ENCODE measurements at places on chromosomes 5 and 9. TPM values are rescaled to one million over a fixed set of nuclear protein-coding genes. Genes with fewer than 3 reads are reported as not detected.

- H3K4me3 ChIP-seq, result no peak overlapping the region
- no peaks in the 10 kb centered on the region for H3K27me3 ChIP-seq
- DNase-seq, result no peak
- H3K27ac ChIP-seq, result no peak overlapping the region
- H3K36me3 ChIP-seq, result no peaks in the 10 kb centered on the region
- no peaks in the 10 kb centered on the region for H3K4me1 ChIP-seq
These were observed 109.1 kb downstream of the CDH10 start for GRCh38 chr5:24535646-24536045.

DNA sequence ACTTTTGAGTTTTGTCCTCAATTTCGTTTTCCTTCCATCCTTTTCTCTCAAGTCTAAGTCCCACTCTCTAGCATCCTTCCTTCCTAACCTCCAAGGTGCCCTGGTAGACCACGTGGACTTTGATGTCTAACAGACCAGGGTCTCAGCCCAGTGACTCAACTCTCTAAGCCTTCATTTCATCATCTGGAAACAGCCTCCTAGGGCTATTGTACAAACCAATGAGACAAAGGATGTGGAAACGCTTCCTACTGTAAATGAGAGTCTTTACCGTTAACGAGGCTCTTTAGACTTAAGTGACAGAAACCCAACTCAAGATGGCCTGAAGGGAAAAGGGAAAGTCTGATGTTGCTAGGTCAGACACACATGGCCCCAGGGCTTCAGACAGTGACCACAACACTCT, 49.2 kb upstream of the CPLX2 start:
- H3K27me3 ChIP-seq, result no peaks in the 10 kb centered on the region
- H3K36me3 ChIP-seq, result no peaks in the 10 kb centered on the region
- H3K4me3 ChIP-seq, result no peak overlapping the region

GRCh38 chr5:7576023-7576715, 180.2 kb downstream of the ADCY2 start:
- DNase-seq, result no peak
- H3K4me1 ChIP-seq, result no peaks in the 10 kb centered on the region
- no peaks in the 10 kb centered on the region for H3K36me3 ChIP-seq
- no peaks in the 10 kb centered on the region for H3K27me3 ChIP-seq
- H3K4me3 ChIP-seq, result no peak overlapping the region

The SLC4A9 gene
- total RNA-seq, result 1.1 TPM

The TEK gene
- total RNA-seq, result 4.9 TPM

DNA sequence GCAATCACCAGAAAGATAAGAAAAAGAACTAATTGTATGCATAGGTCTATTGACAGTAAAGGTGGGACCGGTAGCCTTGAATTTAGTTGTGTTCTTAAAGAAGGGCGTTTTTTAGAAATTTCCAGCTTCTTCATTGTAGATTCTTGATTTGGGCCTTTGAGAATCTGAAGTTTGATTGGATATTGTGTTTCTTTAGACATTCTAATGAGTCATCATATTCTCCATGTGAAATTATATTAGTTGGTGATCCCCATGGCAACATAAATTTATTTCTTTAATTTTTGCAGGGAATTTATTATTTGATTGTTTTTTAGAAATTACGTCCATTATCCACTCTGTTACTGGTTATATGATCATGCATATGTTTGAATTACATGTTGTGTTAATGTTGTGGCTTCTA, 63.6 kb downstream of the MAN2A1 start:
- no peak overlapping the region for H3K27ac ChIP-seq
- peaks cover 22% of the 10 kb centered on the region for H3K36me3 ChIP-seq
- no peaks in the 10 kb centered on the region for H3K4me1 ChIP-seq

GRCh38 chr9:29176786-29177185, 1603.5 kb upstream of the C9orf72 start:
- no peak overlapping the region for H3K4me3 ChIP-seq
- no peak for DNase-seq
- no peaks in the 10 kb centered on the region for H3K4me1 ChIP-seq
- H3K27ac ChIP-seq, result no peak overlapping the region
- no peaks in the 10 kb centered on the region for H3K27me3 ChIP-seq

The ANKRD31 gene
- 0.14 TPM for total RNA-seq

The LIFR gene
- total RNA-seq, result 54.2 TPM

The SV2C gene
- not detected for total RNA-seq

DNA sequence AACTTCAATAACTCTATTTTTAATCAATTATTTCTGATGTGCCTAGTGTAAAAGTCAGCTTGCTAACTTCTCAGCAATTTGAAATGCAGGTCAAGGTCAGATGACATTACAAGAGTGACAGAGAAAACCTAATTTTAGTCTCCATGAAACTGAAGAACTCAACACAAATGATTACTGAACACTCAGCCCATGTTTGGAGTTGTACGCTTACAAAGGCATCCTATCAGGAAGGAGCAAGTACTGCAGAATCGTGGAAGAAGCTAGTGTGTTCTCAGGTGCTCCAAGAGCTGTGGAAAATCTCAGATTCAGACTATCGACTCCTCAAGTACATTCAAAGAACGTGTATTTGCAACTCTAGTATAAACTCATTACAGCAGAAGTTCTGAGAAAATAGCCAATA, 526.7 kb downstream of the PDE4D start:
- DNase-seq, result no peak
- H3K27ac ChIP-seq, result no peak overlapping the region
- no peaks in the 10 kb centered on the region for H3K36me3 ChIP-seq

- H3K27me3 ChIP-seq, result no peaks in the 10 kb centered on the region
- H3K4me1 ChIP-seq, result no peaks in the 10 kb centered on the region
- H3K36me3 ChIP-seq, result no peaks in the 10 kb centered on the region
- DNase-seq, result no peak
These were observed 29.8 kb upstream of the GZMA start for GRCh38 chr5:55072666-55073065.

- no peaks in the 10 kb centered on the region for H3K27me3 ChIP-seq
- no peak for DNase-seq
- H3K4me1 ChIP-seq, result peaks cover 13% of the 10 kb centered on the region
- no peak overlapping the region for H3K4me3 ChIP-seq
These were observed 97.5 kb downstream of the MARCHF11 start for GRCh38 chr5:16082053-16082452.

- no peak overlapping the region for H3K4me3 ChIP-seq
- H3K36me3 ChIP-seq, result no peaks in the 10 kb centered on the region
- H3K4me1 ChIP-seq, result peaks cover 2% of the 10 kb centered on the region
- H3K27ac ChIP-seq, result no peak overlapping the region
- peak; percentile 30 for DNase-seq
These were observed 9.7 kb upstream of the NEK6 start for GRCh38 chr9:124248066-124248465.

- DNase-seq, result no peak
- peaks cover 38% of the 10 kb centered on the region for H3K27me3 ChIP-seq
- no peak overlapping the region for H3K4me3 ChIP-seq
- no peaks in the 10 kb centered on the region for H3K36me3 ChIP-seq
- no peak overlapping the region for H3K27ac ChIP-seq
- peaks cover 3% of the 10 kb centered on the region for H3K4me1 ChIP-seq
These were observed 21.8 kb downstream of the MCTP1 start for GRCh38 chr5:95262933-95263660.

The IFNK gene
- not detected for total RNA-seq

DNA sequence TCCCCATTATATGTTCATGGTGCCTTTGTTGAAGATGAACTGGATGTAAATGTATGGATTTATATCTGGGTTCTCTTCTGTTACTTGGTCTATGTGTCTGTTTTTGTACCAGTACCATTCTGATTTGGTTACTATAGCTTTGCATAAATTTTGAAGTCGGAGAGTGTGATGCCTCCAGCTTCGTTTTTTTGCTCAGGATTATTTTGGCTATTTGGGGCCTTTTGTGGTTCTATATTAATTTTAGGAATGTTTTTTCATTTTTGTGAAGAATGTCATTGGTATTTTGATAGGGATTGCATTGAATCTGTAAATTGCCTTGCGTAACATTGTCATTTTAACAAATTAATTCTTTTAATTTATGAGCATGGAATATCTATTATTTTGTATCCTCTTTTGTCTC, 36.6 kb upstream of the ZNF366 start:
- no peak overlapping the region for H3K4me3 ChIP-seq
- DNase-seq, result no peak
- H3K27me3 ChIP-seq, result peaks cover 46% of the 10 kb centered on the region
- H3K27ac ChIP-seq, result no peak overlapping the region

- H3K4me1 ChIP-seq, result peaks cover 7% of the 10 kb centered on the region
- no peaks in the 10 kb centered on the region for H3K27me3 ChIP-seq
- peak; percentile 19 for DNase-seq
- H3K27ac ChIP-seq, result no peak overlapping the region
- H3K4me3 ChIP-seq, result no peak overlapping the region
These were observed 36.3 kb upstream of the FGF1 start for GRCh38 chr5:142722146-142722545.
